CD4-positive, alpha-beta memory T cell (primary cell): ENCODE measurements at places on chromosomes 7 and 10. TPM values are rescaled to one million over a fixed set of nuclear protein-coding genes. Genes with fewer than 3 reads are reported as not detected.

GRCh38 chr10:8275911-8276310, 221.4 kb downstream of the GATA3 start:
- no peak overlapping the region for H3K4me3 ChIP-seq
- H3K36me3 ChIP-seq = no peaks in the 10 kb centered on the region
- H3K27me3 ChIP-seq = no peaks in the 10 kb centered on the region
- no peaks in the 10 kb centered on the region for H3K4me1 ChIP-seq
- no peak overlapping the region for H3K27ac ChIP-seq

Gene NKX2-3
- not detected for total RNA-seq

DNA sequence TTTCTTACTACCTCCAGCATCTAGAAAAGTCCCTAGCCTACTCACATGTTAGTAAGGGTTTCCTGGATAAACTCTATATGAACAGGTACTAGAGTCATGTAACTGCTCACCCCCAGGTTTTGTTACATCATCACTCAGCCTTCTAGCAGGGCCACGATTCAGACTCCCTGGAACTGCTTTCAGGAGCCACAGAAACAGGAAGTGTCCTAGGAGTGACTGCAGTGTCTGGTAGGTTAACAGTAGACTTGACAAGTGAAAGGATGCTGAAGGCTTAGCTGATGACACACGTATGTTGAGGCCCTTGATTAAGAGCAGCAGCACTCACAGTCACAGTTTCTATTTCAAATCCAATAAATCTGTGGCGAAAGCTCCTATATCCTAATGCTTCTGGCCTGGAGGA, 101.2 kb downstream of the DNMBP start:
- no peaks in the 10 kb centered on the region for H3K36me3 ChIP-seq
- no peaks in the 10 kb centered on the region for H3K27me3 ChIP-seq
- no peak for DNase-seq
- no peak overlapping the region for H3K27ac ChIP-seq

DNA sequence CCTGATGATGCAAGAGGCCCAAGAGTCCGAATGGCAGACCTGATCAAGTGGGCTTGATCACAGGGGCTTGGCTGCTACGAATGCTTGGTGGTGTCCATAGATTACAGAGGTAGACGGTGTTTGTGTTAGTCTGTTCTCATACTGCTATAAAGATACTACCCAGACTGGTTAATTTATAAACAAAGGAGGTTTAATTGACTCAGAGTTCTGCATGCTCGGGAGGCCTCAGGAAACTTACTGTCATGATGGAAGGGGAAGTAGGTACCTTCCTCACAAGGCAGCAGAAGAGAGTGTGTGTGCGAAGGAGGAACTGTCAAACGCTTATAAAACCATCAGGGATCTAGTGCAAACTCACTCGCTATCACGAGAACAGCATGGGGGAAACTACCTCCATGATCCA, 268.9 kb upstream of the KLF6 start:
- no peaks in the 10 kb centered on the region for H3K36me3 ChIP-seq
- no peak overlapping the region for H3K4me3 ChIP-seq
- H3K4me1 ChIP-seq = peaks cover 5% of the 10 kb centered on the region
- no peaks in the 10 kb centered on the region for H3K27me3 ChIP-seq
- DNase-seq = no peak

DNA sequence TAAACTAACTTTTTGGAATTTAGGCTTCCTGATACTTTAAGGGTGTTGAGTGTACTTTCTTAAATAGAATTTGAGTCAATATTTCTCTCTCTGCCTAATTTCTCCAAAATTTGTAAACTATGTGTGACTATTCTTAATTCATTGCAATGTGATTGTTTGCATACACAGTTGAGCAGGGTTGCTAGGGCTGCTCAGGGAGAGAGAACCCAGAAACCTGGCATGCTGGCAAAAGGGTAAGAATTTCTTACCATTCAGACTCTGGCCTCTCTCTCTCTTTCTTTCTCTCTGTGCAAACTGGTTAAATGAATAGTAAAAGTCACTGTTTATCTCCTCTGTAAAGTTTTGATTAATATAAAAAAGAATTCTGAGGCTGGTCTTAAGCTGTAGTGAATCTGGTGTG, 51.0 kb upstream of the NAMPT start:
- no peak overlapping the region for H3K4me3 ChIP-seq
- no peaks in the 10 kb centered on the region for H3K27me3 ChIP-seq
- DNase-seq = no peak
- H3K4me1 ChIP-seq = no peaks in the 10 kb centered on the region
- no peaks in the 10 kb centered on the region for H3K36me3 ChIP-seq
- H3K27ac ChIP-seq = no peak overlapping the region

DNA sequence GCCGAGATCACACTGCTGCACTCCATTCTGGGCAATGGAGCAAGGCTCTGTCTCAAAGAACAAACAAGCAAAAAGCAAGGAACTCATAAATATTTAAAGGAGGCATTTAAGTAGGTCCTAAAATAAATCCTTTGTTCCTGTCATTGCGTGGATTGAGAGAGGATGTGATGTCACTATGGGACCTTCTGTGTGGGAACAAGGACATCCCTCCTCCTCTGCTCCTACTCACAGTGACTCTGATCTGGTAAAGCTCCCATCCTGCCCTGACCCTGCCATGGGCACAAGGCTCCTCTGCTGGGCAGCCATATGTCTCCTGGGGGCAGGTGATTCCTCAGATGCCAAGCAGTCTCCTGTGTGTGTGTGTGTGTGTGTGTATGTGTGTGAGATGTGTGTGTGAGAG, 74.1 kb upstream of the PRSS58 start:
- H3K4me1 ChIP-seq = no peaks in the 10 kb centered on the region
- H3K27ac ChIP-seq = no peak overlapping the region
